CD8-positive, alpha-beta T cell (primary cell): ENCODE measurements at places on chromosomes 7 and 10.
A peak's percentile ranks its signal among the peaks of the same experiment; 100 is the strongest.

- DNase-seq, result no peak
These were observed 106.8 kb upstream of the DIP2C start for GRCh38 chr10:796233-796632.

DNA sequence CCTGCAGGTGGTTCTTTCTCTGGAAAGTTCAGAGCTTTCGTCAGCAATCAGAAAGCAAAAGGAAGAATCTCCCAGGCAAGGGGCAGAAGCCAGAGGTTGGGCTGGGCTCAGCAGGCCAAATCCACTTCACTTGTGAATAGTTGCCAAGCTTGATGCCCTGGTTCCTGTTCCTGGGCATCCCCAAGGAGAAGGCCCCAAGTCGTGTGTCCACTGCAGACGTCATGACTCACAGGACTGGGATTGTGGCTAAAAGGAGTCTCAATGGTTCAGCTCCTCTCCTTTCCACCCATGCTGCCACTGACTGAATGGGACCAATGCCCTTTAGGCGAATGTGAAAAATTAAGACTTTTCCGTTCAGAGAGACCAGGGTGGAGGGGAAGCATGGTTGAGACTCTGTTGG is 38.6 kb upstream of the TRIM8 start:
- no peak for DNase-seq

DNA sequence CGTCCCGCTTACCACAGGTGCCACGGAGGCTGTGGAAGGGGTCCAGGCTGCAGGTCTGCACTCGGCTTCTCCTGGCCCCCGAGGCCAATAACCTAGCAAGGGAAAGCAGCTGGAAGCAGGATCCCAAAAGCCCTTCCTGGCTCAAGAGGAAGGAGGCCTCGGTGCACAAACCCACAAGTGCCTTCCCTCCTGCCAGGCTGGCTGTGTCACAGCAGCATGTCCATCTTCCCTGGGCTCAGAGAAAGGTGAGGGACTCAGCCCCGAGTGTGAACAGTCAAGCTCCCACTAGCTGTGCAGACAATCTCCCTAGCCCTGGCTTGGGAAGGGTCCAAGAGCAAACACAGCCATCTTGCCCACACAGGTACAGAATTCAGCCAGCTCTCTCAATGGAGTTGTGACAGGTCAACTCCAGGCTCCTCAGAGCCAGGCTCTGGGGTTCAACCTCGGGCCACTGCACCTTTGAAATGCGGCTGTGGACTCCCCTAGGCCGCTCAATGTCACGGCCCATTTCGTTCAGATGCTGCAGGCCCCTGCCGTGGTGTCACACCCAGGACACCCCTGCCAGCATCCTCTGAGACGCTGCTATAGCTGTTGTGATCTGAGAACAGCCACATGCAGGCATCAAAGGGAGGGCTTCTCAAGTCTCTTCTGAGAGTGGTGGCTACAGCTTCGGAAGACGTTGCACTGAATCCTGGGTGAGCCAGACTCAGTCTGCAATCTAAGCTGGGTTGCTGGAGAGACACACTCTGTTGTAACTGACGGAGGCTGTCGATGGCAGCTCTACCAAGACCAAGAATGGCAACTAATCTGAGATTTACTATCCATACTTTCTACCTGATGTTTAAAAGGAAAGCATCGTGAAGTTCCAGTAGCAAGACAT is 137.9 kb downstream of the DIP2C start:
- no peak for DNase-seq

GRCh38 chr10:22620140-22620857 is 94.1 kb downstream of the PIP4K2A start:
- no peak for DNase-seq

- DNase-seq, result no peak
These were observed 534.2 kb upstream of the ZWINT start for GRCh38 chr10:56895306-56895705.

DNA sequence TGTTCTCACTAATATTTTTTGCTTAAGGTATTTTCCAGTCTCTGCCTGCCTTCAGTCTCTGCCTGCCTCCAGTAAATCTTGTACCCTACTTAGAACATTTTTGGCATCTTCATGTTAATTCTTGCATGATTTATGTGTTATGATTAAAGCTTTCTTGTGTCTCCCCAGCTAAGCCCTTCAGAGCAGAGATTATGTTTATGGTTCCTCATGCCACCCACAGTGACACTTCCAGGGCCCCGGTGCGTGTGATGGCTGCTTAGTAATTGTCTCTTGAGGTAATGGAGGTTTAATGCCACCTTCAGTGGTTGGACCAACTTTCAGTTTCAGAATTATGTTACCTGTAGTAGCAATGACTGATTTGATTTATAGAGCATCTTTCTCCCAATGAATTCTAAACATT is 70.6 kb upstream of the MET start:
- no peak for DNase-seq

DNA sequence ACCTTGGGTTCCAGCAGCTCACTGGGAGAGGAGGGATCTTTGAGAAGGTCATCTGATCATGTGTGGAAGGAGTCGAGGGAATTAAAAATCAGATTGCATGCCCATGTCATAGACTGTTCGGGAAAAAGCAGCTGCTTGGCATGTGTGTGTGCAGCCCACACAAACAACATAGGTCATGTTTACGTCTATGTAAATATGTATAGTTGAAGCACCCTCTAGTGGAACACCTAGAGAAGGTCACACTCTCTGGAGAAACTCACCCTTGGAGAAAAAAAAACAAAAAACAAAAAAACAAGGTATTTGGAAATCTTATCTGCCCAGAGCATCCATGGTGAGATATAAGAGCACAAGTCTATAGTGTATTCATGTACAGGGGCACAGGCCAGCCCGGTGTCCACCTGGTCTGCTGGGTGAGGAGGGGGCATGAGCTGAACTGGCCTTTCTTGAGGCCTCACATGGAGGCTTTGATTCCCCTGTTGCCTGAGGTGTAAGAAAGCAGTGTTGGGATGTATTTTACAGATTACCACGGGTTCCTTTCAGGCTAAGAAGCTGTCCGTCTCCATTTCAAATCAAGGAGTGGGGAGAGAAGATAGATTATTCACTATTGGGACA is 98.0 kb downstream of the NPY start:
- no peak for DNase-seq

GRCh38 chr10:115047705-115048104 is 45.5 kb upstream of the ATRNL1 start:
- DNase-seq, result no peak

GRCh38 chr7:68192941-68193340 is 1196.3 kb downstream of the TYW1 start:
- DNase-seq, result no peak

DNA sequence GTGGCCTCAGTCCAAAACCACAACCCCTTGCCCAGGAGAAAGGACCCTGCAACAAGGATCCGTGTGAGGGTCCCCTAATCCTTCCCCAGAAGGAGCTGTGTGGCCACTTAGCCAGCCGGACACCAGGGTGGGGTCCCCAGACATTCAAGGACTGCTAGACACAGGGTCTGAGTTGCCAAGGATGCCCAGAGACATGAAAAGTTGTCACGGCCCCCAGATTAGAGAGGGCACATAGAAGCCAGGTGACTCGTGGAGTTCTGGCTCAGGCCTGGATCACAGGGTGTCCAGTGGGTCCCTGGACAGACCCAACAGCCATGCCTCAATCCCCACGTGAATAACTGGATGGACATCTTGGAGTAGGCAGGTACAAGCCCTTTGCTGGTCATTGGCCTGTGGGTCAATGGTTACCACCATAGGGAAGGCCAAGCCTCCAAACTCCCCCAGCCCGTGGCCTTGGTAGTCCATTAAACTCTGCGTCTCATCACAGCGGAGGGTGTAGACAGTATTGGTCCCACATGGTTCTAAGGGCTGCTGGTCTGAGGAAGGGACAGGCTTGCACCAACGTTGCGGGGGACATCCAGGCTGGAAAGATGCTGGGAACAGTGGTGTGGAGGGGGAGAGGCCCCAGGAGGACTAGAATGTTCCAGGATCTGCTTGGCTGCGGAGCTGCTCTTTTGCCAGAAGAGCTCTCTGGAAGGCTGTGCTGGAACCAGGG is 205.9 kb upstream of the PPP2R2D start:
- DNase-seq, result no peak

GRCh38 chr7:3928727-3929515 is 627.9 kb downstream of the SDK1 start:
- DNase-seq, result no peak

DNA sequence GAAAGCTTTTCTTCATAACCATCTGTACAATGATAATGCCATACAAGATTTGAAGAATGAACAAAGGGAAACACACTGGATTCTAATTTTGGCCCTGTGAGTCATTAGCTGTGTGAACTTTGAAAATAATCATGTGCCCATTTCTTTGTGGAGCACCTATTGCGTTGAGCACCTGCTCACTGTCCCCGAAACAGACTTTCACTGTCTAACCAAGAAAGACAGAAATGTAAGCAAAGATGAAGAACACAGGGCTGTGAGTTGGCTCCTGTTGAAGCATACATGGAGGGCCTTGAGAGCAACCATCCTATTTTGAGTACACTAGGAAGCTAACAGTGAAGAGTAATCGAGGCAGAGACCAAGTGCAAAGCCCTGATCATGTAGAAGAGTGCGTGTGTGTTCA is 118.4 kb upstream of the SLC25A13 start:
- no peak for DNase-seq

DNA sequence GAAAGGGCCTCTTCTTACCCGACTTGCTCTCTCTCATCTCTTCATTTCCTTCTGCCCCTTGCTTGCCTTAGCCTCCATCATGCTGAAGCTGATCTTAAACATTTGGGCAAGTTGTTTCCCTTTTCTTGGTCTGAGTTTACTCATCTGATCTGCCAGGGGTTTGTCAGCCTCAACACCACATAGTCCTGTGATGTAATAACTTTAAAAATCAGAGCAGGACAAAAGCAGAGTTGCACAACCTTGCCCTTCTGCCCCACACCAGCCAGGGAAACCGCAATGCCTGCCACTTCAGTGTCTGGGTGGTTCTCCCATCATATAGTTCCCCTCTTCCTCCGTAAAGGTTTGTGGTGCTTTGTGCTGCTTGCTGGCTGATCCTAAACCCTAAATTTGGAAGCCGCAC is 9.9 kb upstream of the LIPM start:
- DNase-seq, result no peak

- DNase-seq, result no peak
These were observed 28.1 kb upstream of the JAKMIP3 start for GRCh38 chr10:132037676-132037975.

GRCh38 chr10:120433141-120433540 is 23.9 kb upstream of the PLPP4 start:
- DNase-seq, result no peak

- DNase-seq, result no peak
These were observed 27.4 kb upstream of the GOT1 start for GRCh38 chr10:99457813-99458212.

- no peak for DNase-seq
These were observed 85.5 kb downstream of the SLC25A13 start for GRCh38 chr7:96236198-96237039.

- no peak for DNase-seq
These were observed 19.8 kb upstream of the KDM7A start for GRCh38 chr7:140196361-140197217.

DNA sequence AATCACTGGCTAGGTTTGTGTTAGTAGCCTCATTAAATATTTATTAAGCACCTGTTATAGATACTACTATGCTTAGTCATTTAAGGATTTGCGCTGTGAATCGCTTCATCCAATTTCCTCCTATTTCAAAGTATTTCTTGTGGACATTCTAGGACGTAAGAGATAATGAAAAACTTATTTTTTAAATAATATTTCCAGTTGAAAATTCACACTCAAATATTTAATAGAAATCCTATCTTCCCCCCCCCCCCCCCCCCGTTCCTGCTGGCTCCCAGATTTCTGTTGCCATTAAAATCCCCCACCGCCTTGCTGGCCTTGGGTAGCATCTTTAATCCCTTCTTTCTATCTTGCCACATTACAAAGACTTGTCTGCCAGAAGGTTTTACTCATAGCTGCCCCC is 6.0 kb downstream of the INSYN2A start:
- DNase-seq, result no peak

GRCh38 chr7:132390705-132391104 is 185.6 kb downstream of the PLXNA4 start:
- no peak for DNase-seq

- peak; percentile 89 for DNase-seq
These were observed at the start of gene TPST1 for GRCh38 chr7:66204822-66205740. Gene TPST1, plus strand, starts transcription at chr7:66205334. Its CDS starts 35,092 bp downstream, at chr7:66240426.

DNA sequence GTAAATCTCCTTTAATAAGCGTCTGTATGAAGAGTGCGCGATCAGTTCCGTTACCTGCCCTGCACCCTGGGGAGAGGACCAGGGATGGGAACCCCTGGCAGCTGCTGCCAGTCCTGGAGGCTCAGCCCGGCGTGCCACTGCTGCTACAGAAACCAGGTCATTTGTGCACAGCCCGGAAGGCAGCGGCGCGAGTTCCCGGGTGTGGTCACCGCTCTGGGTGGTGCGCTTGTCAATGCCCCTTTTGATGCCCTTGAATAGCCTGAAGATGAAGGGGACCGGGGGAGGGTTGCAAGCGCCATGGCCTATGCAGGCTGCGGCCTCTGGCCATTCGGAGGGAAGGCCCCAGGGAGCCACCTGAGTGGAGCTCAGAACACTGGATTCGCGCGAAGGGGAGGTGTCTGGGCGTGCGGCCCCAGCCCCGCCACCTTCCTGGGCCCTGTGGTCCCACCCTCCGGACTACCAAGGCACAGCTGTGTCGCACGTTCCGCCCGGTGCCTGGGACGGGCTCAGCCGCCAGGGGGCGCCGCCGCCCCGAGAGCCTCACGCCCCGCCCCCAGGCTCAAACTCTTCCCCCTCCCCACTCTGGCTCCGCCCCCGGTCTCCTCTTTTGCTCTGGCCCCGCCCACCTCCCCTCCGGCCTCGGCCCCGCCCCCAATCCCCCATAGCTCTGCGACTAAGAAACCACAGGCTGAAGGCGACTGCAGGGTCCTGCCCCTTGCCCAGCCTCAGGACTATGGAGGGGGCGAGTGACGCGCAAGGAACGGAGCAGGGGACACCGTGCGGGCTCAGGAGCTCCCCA is 16.5 kb downstream of the AP5Z1 start:
- DNase-seq, result peak; percentile 88

- no peak for DNase-seq
These were observed 8.6 kb downstream of the PRKG1 start for GRCh38 chr10:51082857-51083256.

DNA sequence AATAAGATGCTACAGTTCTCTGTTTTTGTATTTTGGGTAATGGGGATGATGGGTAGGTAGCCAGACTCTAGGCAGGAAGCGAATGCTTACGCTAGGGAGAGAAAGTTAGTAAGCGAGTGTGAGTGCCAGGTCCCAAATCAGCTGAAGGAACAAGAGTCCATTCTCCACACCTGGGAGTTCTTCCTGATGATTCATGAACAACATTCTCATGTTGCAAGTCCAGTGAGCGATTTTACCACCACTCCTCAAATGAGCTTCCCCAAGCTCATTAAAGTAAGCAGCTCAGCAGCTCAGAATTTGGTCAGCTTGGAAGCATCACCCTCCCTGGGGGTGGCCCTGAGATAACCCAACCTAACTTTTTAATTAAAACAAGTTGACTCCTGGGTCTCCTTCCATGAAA is 27.3 kb downstream of the SH3PXD2A start:
- no peak for DNase-seq

- no peak for DNase-seq
These were observed 9.2 kb upstream of the GSAP start for GRCh38 chr7:77425101-77426051.
